Vagina (tissue), 2 donors: ENCODE measurements at places on chromosomes 3 and 15.

- DNase-seq: no peak
Observed at GRCh38 chr3:110624576-110624975, 447.0 kb upstream of the NECTIN3 start.

DNA sequence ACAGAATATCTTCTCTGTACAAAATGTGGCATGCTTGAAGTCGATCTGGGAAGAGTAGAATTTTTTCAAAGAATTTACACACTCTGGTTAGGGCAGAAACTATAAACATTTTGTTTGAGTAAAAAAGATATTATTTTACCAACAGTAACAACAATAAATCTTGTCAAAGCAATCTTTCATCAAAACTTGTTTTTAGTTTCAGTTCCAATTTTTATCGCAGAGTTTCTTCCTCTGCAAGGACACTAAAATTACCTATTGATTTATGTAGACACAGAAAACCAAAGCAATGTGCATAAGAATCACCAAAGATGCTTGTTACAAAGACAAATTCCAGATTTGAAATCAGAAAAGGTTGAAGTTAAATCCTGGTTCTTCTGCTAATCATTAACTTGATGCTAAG is 61.9 kb downstream of the CGGBP1 start:
- DNase-seq: no peak

DNA sequence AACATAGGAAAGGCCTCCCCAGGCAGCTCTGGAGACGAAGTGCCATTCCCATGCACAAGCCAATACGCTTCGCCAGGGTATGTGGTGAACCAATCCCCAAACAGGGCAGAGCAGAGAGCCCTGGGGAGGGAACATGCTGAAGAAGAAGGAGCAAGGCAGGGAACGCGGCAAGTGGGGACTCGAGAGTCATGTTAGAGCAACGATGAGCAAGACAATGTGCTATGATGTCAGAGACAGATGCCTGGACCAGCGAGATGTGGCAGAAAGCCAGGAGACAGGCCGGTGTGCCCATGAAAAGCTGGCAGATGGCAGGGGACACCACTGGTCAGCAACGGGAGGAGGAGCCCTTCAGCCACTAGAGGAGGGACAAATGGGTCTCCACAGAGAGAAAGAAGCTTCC is 39.6 kb downstream of the NIPA2 start:
- DNase-seq: no peak

DNA sequence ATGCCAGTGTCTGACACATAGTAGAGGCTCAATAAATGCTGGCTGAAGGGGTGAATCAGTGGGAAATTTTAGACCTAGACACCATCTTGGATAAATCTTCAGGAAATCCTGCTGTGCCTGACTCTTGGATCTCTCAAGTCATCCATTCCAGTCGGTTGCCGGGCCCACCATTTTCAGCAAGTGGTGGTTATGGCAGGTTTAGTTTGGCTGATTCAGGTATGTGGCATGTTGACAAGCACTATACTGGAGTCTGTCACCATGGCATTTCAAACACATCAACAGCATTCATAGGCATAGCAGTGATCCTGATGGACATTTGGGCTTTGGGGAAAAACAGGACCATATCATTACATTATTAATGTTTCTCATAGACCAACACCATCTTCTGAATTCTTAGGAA is 25.7 kb upstream of the APH1B start:
- DNase-seq: no peak

DNA sequence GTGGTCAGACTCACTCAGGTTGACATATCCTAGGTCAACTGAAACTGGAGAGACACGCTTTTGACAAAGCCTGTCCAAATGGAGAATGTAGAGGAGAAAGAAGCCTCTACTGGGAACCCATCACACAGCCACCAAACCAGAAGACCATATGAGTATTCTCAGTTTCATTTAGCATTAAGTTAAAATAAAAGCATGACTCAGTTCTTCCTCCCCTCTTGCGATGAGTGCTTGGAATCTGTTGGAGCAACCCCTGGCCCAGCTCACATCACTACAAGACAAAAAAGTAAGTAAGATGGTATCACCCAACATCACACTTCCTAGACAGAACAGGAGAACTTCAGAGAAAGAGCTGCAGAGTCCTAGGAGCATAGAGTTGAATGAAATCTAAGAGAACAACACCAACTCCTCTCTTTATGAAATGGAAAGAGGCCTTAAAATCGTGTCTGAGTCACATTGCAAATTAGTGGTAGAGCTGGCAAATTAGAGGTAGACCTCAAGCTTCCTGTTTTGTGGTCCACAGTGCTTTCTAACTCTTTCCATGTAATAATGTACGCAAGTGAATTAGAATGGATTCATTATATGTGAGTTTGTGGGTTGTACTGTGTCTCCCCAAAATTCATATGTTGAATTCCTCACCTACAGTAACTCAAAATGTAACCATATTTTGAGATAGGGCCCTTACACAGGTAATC is 51.2 kb downstream of the FGF12 start:
- DNase-seq: no peak
